ENCODE measurements at places on chromosomes 11 and 22. TPM values are rescaled to one million over a fixed set of nuclear protein-coding genes. Genes with fewer than 3 reads are reported as not detected.

OR5P2 gene
- total RNA-seq: not detected

GRCh38 chr11:43687120-43687791, 6.7 kb downstream of the HSD17B12 start:
- peak; percentile 7 for DNase-seq

DNA sequence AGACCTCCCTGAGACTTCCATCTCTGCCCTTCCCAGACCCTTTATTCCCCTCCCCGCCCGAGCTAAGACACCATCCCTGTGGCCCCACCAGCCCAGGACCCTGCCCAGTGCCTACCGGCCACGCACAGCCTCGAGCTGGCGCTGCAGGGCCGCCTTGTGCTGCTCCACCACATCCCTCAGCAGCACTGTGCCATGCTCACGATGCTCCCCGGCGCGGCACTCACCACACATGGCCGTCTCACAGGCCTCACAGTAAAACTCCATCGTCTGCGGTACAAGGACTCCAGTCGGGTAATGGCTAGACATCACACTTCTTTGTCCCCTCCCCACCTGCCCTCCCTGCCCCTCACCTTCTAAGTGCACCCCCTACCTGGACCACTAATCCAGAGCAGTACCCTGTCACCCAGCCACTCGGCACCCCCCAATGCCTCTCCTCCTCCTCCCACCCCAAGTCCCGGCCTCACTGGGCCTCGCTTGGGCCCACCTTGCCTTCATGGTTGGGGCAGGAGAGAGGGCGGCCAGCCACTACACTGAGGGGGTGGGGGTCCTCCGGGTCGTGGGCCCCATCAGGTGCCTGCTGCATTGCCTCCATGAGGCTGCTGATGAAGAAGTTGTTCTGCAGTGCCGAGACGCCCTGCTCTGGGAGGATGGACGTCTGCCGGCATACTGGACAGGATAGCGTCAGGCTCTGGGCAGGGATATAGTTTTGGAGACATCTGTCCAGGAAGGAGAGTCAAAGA, 16.0 kb downstream of the TRIM3 start:
- no peak for DNase-seq

- DNase-seq: no peak
Observed at GRCh38 chr11:63680834-63681320, 423 bp upstream of the RTN3 start.

ANO9 gene
- 0.68 TPM for total RNA-seq

NAGA gene
- 52.7 TPM for total RNA-seq

DNA sequence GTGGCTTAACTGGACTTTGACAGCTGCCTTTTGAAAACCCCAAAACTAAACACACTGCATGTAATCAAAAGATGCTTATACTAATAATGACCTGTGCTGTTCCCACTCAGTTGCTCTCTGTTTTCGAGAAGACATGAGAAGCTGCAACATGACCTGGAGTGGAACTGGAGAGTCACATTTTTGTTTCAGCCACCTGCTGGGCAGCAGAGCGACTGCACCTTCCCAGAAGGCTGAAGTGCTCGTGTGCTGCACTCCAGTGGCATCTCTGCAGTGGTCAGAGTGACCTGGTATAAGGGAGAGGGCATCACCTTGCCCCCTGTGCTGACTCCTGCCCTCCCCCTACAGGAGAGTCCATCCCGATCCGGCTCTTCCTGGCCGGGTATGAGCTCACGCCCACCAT, 8.6 kb downstream of the THYN1 start:
- no peak for DNase-seq

PNPLA3 gene
- not detected for total RNA-seq

PGA4 gene
- not detected for total RNA-seq

- no peak for DNase-seq
Observed at GRCh38 chr11:107408762-107409211, 48.8 kb downstream of the CWF19L2 start.

DNA sequence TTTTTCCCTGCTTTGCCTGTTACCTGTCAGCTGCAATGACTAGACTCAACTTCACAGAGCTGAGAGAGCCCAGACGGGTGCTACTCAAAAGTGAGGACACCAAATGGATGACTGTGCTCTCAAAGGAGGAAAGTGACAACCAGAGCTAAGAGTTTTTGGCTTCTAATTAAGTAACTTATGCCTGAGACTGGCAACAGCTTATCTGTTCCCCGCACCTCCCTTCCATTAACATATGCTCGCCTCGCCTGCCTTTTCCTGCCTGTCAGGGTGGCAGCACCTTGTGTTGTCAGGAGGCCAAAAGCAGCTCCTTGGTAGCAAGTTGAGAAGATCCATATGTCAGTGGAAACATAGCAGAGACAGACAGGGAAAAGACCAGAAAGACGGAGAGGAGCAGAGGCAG, 573.9 kb upstream of the KIRREL3 start:
- DNase-seq: no peak

GRCh38 chr11:2470495-2470894, 25.7 kb downstream of the KCNQ1 start:
- DNase-seq: no peak

GRCh38 chr11:131896978-131897615, 526.7 kb downstream of the NTM start:
- DNase-seq: no peak

GRCh38 chr22:26821854-26822253, 164.5 kb downstream of the MIAT start:
- DNase-seq: no peak

DNA sequence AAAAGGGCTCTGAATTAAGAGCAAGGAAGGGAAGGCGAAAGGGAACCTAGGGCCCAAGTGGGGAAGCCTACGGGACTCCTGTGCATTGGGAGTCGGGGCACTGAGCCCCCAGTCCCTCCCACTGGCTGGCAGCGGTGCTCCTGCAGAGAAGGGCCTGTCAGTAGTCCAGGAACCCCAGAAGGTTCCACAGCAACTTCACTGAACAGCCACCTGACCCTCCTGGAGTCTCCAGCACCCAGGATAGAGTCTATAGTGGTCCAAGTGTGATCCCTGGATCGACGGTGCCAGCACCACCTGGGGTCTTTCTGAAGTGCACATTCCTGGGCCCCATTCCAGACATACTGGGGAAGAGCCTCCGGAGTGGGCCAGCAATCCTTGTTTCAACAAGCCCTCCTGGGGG, 100.0 kb upstream of the B3GAT1 start:
- DNase-seq: no peak

OR10A2 gene
- not detected for total RNA-seq

- DNase-seq: no peak
Observed at GRCh38 chr22:48799227-48799970, 1028.3 kb downstream of the BRD1 start.

KIAA1671 gene
- 57.8 TPM for total RNA-seq

GRCh38 chr11:14358729-14359439, at the start of gene RRAS2:
RRAS2 (minus strand) TSS chr11:14359183; CDS start chr11:14358870, 313 bp downstream.
- no peak for DNase-seq

DNA sequence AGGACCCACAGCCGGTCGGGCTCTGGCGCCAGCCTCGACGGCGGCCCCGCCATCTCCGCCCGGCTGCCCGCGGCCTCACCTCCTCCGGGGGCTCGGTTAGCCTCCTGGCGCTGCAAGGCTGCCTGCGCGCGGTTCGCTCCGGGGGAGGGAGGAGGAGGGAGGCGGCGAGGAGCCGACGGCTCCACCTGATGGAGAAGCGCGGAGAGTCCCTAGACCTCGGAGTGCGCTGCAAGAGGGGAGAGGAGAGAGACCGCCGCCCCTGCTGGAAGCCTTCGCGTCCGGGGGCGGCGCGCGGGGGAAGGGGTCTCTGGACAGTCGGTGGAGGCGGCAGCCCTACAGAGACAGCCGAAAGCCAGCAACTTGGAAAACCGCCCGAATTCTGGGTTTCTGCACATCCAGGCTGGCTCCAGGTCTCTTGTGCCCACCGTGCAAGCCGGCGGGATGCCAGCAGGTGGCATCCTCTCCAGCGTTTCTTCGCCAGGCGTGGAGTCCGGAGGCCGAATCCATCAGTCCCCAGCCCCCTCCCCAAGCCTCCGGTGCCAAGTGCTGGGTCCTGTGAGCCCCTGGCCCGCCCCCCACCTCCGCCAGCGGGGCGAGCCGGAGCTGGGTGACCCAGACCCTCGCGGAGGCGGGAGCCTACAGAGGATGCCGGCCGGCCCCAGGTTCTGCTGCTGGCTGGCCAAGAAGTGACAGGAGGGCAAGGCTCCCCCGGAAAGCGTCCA, 2.9 kb upstream of the KIRREL3 start:
- DNase-seq: no peak

WT1 gene
- total RNA-seq: not detected

ATM gene
- total RNA-seq: 85.1 TPM

DNA sequence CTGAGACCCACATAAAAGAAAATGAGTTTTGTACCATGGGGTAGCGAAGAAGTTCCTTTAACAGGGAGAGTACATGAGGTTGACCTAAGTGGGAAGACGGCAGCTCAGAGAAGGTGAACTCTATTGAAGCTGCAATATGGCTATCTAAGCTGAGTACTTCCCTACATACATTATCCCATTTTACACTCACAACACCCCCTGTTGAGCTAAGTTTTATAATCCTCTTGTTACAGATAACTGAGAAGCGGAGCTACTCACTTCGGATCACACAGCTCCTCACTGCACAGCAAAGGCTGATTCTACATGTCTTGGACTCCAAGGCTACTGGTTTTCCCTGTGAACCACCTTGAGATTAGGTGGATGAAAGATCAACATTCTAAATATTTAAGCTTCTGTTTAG, 8.2 kb upstream of the PIWIL4 start:
- no peak for DNase-seq

DNA sequence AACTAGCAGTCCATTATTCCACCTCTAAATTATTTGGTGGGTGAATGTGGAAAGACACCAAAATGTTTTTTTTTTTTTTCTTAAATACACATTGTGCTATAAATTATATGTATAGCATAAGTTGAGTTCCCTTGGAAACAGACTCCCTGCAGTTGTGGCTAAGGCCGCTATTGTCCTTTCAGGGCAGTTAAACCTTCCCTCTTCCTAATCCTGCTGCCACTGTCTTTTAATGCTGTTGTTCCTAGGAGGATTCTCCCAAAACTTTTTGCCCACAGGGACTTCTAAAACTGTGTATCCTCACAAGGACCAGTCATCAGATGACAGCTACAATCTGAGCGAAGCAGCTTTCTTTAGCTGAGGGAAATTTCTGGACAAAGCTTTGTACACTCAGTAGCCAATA, 478.9 kb upstream of the CHORDC1 start:
- DNase-seq: no peak

CABP4 gene
- 5.3 TPM for total RNA-seq

DNA sequence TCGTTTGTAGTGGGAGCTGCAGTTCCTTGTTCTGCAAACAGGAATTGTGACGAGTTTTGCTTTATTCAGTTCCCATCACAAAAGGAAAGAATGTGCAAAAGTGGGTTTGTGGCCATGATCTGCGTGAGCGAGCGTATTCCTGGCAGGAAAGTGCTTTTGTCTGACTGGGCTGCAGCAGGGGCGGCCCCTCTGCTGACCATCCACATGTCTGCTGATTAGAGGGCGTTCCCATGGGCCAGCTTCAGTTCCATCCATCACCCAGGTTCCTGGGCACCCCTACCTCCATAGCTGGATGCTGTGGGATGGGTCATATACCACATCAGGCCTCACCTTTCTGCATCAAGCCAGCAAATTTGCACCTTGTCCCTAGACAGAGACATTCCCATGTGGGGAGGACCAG, 28.9 kb upstream of the GAL start:
- no peak for DNase-seq

- no peak for DNase-seq
Observed at GRCh38 chr11:128779036-128779435, 85.2 kb downstream of the FLI1 start.

GRCh38 chr11:132943357-132943705, 589.0 kb downstream of the OPCML start:
- no peak for DNase-seq

GRCh38 chr11:86671531-86672006, 847 bp downstream of the ME3 start:
- DNase-seq: no peak

TEAD1 gene
- total RNA-seq: 164 TPM

PTGDR2 gene
- total RNA-seq: 0.68 TPM

- no peak for DNase-seq
Observed at GRCh38 chr22:44074337-44074984, 50.4 kb downstream of the PARVB start.

GRCh38 chr11:9759519-9760192, 95.8 kb downstream of the SWAP70 start:
- peak; percentile 93 for DNase-seq

DNA sequence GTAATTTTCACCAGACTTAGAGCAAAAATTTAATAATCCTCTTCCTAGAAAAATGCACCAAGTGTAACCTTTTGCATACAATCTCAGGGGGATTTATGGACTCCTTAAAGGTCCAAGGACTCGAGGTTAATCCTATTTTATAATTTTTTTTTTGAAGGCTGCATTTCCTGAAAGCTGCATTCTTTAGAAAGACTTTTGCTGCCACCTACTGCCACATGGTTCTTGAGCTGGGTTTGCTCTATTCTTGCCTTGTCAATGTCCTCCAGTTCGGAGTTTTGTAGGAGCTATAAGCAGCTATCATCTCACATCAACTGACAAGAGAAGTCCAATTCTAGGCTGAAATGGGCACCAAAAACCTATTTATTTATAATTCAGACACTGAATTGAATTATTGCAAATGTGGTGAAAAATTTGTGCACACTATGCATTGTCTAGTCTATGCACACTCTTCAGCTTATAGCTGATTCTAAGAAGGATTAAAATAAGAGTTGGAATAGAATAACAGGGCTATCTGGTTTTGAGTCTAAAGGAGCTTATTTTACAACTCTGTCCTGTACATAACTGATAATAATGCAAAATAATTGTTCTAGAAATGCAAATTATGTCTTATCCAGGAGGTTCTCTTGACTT, 31.3 kb downstream of the TRAF6 start:
- DNase-seq: no peak

GRCh38 chr22:49963647-49964026, 3.1 kb downstream of the PIM3 start:
- DNase-seq: no peak

DERL3 gene
- 2.5 TPM for total RNA-seq

DNA sequence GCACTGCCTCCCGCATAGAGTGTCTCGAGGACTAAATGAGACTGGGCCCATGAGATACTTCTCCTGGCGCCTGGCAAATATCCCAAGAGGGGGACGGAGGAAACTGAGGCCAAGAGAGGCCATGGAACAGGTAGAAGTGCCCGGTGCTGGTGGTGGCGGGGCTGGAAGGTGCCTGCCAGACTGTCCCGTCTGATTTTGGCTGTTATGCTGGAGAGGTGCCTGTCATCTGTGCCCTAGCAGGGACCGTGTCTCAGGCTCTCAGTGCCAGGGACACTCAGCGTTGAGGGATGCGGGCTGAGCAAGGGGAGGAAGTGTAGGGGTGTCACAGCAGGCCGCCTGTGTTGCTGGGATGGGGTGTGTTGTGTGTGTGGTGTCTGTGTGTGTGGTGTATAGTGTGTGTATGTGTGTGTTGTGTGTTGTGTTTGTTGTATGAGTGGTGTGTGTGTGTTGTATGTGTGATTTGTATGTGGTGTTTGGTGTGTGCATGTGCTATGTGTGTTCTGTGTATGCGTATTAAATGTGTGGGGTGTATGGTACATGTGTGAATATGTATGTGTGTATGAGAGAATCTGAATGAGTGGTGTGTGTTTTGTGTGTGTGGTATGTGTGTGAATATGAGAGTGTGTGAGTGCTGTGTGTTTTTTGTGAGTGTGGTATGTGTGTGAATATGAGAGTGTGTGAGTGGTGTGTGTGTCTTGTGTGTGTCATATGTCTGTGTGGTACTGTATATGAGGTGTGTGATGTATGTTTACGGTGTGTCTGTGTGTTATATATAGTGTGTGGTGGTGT, 21.3 kb upstream of the SHISAL1 start:
- no peak for DNase-seq

Data from thoracic aorta (tissue), 2 donors.